ENCODE measurements at places on chromosomes 3 and 15. TPM values are rescaled to one million over a fixed set of nuclear protein-coding genes. Genes with fewer than 3 reads are reported as not detected.

GRCh38 chr3:4687167-4687566 is 194.0 kb downstream of the ITPR1 start:
- DNase-seq, result no peak

The TRH gene
- total RNA-seq, result not detected

DNA sequence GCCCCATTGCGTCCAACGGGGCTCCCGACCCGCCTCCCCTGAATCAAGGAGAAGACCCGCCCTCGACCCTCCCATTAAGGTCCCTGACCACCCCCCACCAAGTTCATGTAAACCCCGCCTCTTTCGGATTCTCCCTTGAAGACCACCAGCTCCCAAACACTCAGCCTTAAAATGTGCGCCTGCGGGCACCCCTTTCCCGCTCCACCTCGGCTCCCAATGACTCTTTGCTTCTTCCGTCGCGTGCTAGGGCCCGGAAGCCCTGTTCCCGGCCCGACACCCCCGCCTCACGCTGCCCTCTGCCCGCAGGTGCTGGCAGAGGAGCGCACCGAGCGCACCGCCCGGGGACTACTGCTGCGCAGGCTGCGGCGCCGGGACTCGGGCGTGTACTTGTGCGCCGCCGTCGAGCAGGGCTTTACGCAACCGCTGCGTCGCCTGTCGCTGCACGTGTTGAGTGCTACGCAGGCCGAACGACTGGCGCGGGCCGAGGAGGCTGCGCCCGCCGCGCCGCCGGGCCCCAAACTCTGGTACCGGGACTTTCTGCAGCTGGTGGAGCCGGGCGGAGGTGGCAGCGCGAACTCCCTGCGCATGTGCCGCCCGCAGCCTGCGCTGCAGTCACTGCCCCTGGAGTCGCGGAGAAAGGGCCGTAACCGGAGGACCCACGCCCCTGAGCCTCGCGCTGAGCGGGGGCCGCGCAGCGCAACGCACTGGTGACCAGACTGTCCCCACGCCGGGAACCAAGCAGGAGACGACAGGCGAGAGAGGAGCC is 2.7 kb upstream of the LSMEM2 start:
- no peak for DNase-seq

DNA sequence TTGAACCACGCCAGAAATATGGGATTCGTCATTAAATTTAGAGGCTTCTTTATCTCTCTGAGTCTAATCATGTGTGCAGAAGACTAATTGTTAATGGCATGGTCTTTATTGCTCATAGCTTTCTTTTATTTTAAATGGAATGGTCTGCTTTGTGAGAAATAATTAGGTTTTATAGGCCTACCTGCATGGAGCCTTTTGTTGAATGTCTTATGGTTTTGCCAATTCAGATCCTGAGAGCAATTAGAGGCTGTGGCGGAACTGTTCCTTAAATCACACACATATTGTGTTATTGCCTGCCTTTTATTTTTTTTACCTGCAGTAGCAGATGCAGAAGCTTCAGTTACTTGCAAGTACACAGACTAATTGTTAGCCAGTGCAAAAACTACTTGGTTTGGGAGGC is 306.2 kb downstream of the NLGN1 start:
- DNase-seq, result no peak

GRCh38 chr3:17638356-17638755 is 104.1 kb downstream of the TBC1D5 start:
- DNase-seq, result no peak

GRCh38 chr3:123076496-123077418 is 9.9 kb downstream of the PDIA5 start:
- no peak for DNase-seq

DNA sequence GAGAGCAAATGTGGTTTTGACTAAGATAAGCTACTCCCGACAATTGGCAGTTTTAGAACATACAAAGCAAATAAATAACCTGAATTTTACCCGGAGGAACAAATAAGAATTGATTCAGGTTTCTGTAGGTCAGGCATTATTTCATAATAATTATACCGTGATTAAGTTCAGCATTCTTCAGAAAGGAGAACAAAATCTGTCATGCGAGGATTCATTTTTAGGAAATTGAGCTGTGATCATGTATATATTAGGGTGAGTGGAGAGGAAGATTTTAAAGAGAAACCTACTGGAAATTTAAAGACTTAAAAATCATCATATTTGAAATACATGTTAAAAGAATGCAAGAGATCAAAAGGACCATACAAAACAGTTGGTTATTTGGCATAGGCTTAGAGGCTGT is 20.5 kb downstream of the ZNF609 start:
- DNase-seq, result no peak

DNA sequence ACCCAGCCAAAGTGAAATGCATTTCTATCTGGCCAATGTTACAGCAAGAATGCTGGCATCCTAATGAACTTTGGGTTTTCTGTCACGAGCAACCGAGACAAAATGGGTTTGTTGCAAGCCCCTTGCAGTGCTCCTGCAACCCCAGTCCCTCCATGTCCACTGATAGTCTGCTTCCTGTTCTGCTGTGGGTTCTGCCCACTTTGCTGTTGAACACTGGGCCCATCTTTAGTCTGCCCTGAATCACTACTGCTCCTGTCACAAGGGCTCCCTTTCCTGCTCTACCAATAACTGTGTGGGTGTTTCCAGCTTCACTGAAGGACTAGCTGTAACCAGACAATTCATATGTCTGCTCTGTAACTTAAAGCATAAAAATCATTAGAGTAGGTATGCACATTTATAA is 12.7 kb upstream of the OXSR1 start:
- no peak for DNase-seq

- no peak for DNase-seq
Observed at GRCh38 chr3:125129512-125129997, 73.8 kb upstream of the HEG1 start.

DNA sequence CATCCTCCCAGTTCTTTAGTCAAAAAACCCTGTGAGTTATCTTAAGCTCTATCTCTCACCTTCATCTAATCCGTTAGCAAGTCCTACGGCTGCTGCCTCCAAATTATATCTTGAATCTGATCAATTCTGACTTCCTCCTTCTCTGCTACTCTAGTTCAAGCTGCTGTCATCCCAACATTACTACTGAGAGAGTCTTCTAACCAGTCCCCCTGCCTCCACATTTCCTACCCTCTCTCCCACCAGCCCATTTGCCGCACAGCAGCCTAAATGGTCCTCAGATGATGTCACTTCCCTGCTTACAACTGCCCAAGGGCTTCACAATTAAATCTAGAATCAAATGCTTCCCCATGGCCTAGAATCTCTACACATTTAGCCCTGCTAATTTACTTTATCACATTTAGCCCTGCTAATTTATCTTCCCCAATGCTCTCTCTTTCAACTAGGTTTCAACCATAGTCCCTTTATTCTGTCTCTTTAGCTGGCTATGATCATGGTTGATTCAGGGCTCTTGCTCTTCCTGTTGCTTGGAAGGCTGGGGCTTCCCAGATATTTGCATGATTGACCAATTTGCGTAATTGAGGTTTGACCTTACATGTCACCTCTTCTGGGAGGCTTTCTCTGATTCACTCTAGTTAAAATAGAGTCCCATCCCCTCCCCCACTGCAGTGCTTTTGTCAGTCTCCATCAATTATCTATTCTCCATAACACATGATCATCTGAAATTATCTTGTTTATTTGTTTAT is 11.0 kb upstream of the ARL14 start:
- DNase-seq, result no peak

DNA sequence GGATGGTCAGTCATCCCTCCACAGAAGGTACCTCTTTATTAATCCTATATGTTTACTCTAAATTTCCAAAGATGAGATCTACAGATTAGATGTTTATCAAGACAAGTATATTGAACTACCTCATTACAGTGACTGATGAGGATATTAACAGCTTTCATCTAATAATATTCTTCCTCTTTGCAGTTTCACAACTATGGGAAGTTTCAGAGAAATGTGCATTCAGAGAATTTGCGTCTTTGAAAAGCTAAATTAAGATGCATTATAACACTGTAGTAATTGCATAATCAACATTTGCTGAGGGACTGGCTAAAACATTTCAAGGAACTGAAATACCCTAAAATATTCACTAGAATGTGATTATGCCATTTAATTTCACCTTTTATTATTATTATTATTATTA is 46.7 kb downstream of the MCF2L2 start:
- no peak for DNase-seq

DNA sequence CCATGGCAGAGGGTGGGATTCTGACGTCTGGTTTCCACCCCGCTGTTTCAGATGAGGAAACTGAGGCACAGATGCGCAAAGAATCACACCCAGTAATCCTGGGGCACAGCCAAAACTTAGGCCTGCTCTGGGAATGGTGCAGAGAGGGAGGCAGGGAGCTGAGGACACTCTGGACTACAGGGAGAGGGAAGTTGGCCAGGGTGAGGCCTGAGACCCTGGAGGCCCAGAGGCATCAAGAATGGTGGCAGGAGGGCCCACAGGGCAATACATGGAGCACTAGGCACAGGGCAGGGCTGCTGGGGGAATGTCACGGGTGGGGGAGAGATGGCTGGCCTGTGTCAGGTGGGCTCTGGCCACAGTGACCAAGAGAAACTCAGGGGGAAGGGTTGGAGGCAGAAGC is 63.6 kb downstream of the TLE3 start:
- DNase-seq, result no peak

- DNase-seq, result no peak
Observed at GRCh38 chr3:193872265-193872753, 263.6 kb upstream of the HES1 start.

GRCh38 chr3:122299872-122300460 is 25.1 kb upstream of the CSTA start:
- no peak for DNase-seq

GRCh38 chr3:153103406-153103945 is 58.5 kb upstream of the RAP2B start:
- DNase-seq, result no peak

The SEMA3G gene
- not detected for total RNA-seq

The TRIM42 gene
- total RNA-seq, result not detected

GRCh38 chr3:62605413-62606068 is 232.2 kb upstream of the FEZF2 start:
- DNase-seq, result no peak

DNA sequence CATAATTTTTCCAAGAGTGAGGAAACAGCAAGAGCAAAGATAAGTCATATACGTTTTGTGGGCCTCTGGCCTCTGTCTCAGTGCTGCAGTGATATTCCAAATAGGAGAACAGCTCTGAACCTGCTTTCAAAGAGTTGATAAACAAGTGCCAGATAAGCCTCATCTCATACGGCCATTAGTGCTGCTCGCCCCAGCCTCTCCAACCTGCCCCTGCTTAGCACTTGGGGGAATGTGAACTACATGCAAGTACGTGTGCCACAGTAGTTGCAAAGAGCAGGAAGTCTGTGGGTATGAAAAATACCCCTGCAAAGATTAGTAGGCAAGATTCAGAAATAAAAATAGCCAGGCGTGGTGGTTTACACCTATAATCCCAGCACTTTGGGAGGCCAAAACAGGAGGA is 14.0 kb downstream of the DAPK2 start:
- DNase-seq, result no peak

The POC1A gene
- 5.1 TPM for total RNA-seq

DNA sequence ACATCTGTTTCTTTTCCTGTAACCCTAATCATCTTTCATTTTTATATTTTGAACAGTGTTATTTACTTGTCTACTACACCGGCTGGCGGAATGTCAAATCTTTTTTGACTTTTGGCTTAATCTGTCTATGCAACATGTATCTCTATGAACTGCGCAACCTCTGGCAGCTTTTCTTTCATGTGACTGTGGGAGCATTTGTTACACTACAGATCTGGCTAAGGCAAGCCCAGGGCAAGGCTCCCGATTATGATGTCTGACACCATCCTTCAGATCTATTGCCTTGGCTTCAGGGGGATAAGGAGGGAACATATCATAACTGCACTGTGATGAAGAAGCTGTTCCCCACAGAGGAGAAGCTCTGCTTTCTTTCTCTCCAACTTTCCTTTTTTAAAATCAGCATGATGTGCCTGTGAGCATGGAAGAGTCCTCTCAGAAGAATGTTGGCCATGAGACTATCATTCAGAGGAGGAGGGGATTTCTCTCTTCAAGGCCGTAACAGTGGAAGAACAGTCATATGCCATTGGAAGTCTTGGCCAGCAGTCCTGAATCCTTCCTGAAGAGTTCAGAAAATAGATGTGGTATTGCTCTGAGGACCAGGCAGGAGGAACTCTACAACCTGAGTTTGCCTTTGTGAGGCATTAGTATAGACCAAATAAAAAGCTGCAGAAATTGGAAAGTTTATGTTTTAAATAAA is 69.9 kb downstream of the SEC22A start:
- DNase-seq, result no peak

- no peak for DNase-seq
Observed at GRCh38 chr3:114856835-114857234, 290.3 kb downstream of the ZBTB20 start.

The GOLGA8F gene
- total RNA-seq, result not detected

Data from osteocyte (in vitro differentiated cells).